ENCODE measurements at places on chromosomes 3 and 15.

GRCh38 chr3:127915115-127915936 is at the start of gene KBTBD12:
TSS of gene KBTBD12 (plus strand) at chr3:127915232. CDS start at chr3:127923062, 7,830 bp downstream.
- no peak for DNase-seq

DNA sequence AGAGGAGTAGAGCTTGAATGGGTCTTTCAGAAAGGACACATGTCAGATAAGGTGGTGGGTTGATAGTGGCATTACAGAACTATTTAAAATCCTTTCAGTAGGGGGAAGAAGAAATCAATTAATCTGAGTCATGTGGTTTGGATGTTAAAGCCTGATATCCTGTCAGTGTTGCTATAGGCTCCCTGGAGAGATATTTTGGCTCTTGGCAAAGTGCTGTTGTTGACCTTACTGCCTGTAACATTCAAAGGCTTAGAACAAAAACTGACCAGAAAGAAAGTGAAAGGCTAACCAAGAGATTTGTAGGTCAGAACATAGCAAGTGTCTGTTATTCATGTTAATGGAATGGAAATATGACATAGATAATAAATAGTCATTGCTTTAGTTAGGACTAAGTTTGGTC is 552.9 kb downstream of the DIPK2A start:
- DNase-seq = no peak

DNA sequence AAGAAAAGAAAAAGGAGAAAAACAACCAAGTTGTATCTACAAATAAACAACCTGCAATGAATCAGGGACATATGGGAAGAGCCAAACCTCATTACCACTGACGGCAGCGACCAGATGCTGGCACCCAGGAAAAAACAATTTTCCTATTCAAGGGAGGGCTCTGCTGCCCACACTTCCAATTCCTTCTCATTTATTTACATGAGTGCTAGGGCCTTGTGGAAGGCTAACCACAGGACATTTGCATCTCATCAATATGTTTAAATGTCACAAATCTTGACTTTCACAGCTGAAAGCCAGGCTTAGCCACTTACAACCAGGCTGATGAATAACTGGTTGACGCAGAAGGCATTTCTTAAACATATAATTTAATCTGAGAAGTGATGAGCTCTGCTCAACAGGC is 36.0 kb downstream of the RFTN1 start:
- peak; percentile 67 for DNase-seq

- no peak for DNase-seq
Observed at GRCh38 chr15:66868918-66869317, 166.9 kb downstream of the SMAD6 start.

- DNase-seq = no peak
Observed at GRCh38 chr15:83318036-83318435, 33.6 kb upstream of the BNC1 start.

- DNase-seq = peak; percentile 47
Observed at GRCh38 chr3:120025520-120025919, 68.7 kb downstream of the GSK3B start.

DNA sequence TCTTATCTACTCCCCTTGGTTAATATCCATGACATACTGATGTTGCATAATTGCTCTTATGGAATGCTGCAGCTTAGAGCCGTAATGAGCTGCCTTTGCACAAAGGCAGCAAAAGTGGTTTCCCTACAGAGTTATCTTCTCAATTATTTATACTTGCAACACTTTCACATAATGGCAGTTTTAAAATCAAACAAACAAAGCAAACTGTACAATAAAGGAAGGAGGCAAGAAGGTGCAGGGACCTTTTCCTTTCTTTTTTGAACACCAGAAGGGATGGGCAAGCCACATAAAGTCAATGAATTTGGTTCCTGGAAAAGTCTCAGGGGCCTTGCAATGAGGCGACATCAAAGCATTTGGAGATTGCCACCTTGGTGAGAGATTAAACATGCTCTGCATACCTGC is 188.0 kb downstream of the MEIS2 start:
- DNase-seq = peak; percentile 57

- DNase-seq = peak; percentile 0
Observed at GRCh38 chr3:84008623-84009022, 950.2 kb upstream of the CADM2 start.

DNA sequence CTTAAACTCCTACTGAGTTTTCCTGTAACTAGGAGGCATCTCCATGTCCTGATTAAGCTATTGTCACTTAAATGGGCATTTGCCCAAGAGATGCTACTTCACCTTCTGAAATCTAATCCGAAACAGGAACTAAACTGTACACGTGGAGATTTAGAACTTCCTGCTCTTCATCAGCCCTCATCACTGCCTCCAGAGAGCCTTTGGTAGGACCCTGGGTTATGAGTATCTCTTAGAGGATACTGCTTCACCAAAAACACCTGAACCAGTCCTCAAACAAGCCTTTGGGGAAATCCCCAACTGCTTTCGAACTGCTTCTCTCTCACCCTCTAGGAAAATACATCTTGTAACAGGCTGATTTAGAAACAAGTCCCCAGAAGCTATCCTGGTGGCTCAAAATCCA is 320.3 kb downstream of the GAP43 start:
- no peak for DNase-seq

DNA sequence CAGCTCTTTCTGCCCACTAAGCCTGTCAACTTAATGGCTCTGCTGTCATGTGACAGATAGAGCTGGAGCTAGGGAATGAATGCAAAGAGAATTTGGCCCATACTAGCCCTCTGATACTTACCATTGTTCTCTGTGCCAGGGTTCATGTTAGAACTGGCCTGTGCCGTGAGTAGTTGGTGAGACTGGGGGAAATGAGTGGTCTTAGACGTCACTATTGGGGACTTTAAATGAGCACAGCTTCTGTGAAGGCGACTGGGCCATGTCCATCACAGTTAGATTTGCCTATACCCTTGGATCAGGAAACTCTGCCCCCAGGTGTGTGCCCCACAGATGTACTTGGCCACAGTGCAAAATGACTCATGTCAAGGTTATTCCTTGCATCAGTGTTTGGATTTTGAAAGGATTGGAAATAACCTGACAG is 124.9 kb downstream of the PTPRG start:
- peak; percentile 13 for DNase-seq

DNA sequence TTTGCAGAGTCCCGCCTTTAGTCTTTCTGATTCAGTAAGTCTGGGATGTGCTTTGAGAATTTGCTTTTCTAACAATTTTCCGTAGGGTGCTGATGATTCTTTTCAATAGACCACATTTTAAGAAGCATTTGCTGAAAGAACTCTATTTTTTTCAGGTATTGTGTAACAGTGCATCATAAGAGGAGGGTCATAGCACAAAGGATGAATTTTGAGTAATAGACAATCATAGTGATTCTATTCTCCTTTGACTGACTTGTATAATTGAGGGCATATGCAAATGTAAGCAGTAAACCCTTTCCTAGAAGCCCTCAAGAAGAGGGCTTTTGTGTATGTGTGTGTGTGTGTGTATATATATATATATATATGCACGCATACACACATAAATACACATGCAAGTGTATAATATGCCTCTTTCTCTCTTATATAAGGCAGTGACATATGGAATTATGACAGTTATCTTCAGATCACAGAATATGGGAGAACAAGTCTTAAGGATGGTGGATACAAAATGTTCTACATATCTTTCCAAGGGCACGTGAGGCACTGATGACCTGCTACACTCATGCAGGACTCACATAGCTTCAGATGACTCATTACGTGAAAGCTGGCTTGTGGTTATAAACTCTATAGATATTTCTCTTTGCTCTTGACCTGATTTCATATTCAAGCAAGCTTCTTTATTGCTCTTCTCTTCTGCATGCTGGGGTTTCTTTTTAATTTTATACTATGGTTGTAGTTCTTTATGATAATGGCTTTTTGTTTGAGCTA is 6.5 kb upstream of the PLSCR1 start:
- DNase-seq = peak; percentile 97

DNA sequence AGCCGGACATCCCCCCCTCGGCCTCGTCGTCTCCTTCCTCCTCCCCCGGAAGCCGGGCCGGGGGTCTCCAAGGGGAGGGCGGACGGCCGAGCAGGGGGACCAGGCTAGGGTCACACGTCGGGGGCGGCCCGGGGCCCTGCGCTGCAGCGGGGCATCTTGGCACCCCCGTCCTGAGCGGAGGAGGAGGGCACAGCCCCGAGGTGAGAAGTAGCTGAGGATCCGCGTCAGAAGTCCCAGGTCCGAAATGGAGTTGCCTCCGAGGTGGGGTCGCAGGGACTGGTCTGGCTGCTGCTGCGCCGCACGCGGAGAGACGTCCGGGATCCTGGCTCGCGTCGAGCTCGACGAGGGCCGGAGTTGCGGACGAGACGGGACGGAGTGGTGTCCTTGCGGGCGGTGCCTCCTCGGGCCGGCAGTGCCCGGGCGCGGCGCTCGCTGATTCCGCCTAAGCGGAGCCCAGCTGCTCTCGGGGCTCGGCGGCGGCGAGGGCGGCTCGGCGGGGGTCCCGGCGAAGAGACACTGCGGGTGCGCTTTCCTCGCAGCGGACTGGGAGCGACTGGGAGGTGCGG is at the start of gene ADCY5:
Gene ADCY5, minus strand, starts transcription at position 555 of the 566 bp plus-strand sequence. Its CDS starts 545 bp downstream, at position 10.
- peak; percentile 5 for DNase-seq

DNA sequence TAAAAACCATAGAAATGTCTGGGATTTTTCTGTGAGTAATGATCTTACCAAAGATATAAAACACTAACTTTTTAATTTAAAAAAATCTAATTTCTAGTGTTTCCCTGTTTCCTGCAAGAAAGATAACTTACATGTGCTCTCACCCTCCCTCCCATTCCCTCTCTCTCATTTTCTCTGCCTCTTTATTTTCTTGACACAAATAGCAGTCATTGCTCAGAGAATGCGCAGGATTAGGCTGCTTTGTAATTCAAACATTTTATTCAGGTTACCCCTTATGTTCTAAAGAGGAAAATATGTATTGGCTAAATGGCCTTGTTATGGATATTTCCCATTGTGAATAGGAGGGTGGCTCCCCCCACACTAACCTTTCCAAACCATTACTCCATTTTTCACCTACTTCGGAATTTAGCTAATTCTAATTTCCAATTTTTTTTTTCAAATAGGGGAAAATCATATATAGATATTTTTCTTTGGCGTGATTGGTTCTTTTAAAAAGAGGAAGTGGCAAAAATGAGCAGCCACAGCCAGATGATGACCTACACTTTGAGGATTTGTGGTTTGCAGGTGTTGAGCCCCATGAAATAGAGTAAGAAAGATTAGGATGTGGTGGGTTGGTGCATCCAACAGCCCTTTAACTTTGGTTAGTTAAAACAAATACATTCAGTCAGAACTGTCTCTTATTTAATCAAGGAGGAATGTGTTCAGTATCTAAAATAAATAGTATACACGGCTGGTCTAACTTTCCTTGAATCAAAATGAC is 554.4 kb downstream of the IGSF11 start:
- no peak for DNase-seq

DNA sequence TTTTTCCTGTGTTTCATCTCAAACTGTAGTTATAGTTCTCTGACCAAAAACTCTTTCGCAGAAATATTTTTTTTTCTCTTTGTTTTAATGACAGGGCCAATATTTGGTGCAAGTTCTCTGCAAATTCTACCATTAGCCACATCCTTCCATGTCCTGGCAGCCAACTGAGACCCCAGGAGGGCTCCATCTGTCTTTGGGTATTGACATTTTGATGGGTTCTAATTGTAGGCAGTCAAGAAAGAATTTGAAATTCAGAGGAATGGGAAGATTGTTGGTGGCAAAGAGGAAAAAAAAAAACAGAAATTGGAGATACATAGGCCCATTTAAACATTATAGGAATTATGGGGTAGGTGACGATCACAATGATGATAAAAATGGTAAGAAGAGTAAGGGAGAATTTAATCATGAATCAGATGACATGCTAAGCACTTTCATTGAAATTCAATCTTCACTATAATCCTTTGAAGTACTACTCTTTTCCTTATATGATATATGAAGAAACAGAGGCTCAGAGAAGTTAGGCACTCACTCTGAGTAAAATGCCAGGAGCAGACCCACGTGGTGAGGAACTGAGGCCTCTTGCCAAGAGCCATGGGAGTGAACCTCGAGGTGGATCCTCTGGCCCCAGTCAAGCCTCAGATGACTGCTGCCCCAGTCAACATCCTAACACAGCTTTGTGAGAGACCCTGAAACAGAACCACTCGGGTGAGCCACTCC is 151.4 kb downstream of the PDZRN3 start:
- no peak for DNase-seq

DNA sequence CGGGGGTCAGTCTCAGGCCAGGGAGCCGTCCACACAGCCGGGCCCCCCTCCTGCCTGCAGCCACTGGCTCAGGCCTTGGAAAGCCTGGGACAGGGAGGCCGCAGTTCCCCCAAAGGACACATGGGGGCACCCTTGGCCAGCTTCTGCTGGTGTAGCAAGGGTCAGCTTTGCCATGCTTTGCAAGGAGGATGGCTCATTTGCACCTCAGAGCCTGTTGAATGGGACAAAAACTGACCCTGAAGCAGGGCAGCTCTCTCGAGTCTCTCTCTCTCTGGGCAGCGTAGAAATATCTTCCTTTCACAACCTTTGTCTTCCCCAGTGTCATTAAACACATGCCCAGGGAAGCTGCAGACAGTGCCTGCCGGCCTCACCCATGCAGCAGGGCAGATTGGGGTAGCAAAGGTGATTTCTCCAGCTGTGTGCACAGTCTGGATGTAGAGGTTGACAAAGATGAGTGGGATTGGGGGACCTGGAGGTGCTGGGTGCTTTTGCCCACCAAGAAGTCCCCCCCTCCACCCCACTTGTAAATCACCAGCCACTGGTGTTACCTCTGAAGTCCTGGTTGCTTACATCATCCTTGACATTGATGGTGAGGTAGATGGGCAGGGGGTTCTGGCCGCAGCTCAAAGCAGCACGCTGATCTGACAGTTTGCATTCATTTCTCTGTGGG is 17.4 kb upstream of the EHD4 start:
- DNase-seq = peak; percentile 58

- no peak for DNase-seq
Observed at GRCh38 chr15:42085721-42086120, 8.6 kb downstream of the PLA2G4D start.

DNA sequence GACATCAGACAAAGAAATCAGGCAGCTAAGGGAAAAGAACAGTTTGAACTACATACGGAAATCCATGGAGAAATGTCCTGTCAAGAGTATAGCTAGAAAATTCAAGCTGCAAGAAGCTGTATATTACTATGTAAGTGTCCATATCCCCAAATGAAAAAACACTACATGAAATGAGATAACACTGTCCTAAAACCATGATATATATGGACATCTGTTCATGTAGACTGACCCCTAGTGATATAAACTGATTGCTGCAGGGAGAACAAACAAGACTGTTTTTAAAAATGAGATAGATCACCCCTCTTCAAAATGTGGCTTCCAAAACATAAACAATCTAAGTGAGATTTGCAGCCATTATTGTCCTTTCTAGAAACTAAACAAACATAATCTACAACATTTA is 985.6 kb downstream of the EPHA3 start:
- DNase-seq = peak; percentile 6

- DNase-seq = no peak
Observed at GRCh38 chr3:194325424-194326153, 25.5 kb downstream of the CPN2 start.

DNA sequence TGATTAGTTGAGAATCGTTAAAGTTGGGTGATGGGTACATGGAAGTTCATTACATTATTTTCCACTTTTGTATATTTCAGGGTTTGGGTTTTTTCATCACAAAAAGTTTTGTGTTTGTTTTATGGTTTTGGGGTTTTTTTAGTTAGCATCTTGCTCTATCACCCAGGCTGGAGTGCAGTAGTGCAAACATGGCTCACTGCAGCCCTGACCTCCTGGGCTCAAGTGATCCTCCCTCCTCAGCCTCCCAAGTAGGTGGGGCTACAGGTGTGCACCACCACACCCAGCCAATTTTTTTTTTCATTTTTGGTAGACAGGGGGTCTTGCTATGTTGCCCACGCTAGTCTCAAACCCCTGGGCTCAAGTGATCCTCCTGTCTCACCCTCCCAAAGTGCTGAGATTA is 100.1 kb upstream of the CHD2 start:
- DNase-seq = no peak
